ENCODE measurements at places on chromosomes 3 and 15.

DNA sequence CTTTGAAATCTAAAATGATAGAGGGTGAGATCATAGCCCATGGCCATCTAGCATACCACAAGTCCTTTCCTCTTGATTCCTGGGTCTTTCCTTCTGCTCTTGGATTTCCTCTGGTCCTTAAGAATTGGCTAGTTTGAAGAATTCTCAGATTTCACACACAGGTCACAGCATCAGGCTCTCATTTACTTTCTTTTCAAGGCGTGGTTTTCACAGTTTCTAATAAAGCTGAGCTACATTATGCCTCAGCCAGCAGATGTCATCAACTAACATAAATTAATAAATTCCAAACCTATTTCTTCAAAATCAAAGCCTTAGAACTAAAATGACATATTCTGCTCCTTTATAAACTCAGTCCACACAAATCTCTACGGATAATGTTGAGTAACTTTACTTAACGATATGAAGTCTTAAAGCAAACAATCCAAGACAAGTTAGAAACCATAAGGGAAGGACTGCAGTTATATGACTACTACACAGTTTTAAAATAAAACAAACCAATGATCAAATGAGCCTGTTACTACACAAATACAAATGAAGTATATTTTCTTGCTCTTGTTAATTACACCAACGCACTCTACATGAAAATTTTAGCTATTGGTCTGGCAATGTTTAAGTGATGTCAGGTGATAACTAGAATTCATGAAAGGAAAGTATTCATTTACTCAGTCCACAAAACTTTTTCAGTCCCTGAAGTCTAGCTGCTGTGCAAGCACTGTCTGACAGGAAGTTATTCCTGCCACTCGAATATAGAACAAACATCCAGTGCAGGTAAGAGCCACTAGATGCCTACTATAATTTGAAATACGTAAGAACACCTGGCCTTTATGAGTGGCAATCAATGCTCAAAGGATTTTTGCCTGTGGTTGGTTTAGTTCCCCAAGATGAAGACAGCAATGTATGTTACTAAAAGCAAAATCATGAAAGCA, 9.2 kb downstream of the CCDC14 start:
- no peak for DNase-seq

GRCh38 chr3:168250415-168250861, 154.7 kb upstream of the GOLIM4 start:
- no peak for DNase-seq

DNA sequence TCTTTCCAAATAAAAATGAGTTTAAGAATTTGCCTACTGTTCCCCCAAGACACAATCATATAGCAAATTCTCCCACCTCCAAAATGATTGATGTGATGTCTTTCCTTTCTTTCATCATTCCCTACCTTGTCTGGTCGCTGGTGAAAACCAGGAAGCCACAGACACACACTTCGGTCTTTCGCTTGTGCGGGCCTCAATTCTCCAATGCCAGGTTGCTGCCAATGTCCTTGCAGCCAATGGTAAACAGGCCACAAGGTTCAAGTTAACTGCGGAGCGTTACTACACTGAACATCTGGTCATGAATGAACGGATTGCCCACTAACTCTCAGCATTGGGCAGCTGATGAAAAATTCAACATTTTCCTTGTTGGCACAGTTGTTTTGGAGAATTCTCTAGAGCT, 192.2 kb downstream of the FOXP1 start:
- peak; percentile 50 for DNase-seq

- DNase-seq: no peak
These were observed 91.9 kb downstream of the LRRC28 start for GRCh38 chr15:99343208-99343607.
